ENCODE measurements at places on chromosomes 2 and 18. TPM values are rescaled to one million over a fixed set of nuclear protein-coding genes. Genes with fewer than 3 reads are reported as not detected.

DNA sequence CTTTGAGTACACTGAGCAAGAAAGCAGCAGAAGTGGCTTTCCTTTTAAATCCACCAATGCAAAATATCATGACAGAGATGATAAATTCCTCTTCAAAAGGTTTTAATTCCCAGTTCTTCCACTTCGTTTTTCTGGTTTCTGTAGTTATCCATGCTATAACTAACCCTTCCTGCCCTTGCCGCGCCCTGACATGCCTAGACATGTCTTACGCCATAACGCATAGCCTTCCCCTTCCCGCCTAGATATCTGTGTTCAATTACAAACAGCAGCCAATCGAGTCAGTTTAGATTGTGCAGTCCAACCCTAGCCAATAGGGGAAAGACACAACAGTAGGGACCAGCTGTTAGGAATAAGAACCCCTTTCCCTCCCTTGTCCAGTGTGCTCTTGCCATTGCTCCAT lies 16.1 kb downstream of the PRPF40A start:
- no peak overlapping the region for H3K4me3 ChIP-seq
- H3K27ac ChIP-seq: no peak overlapping the region
- H3K4me1 ChIP-seq: no peaks in the 10 kb centered on the region
- peaks cover 6% of the 10 kb centered on the region for H3K36me3 ChIP-seq

DNA sequence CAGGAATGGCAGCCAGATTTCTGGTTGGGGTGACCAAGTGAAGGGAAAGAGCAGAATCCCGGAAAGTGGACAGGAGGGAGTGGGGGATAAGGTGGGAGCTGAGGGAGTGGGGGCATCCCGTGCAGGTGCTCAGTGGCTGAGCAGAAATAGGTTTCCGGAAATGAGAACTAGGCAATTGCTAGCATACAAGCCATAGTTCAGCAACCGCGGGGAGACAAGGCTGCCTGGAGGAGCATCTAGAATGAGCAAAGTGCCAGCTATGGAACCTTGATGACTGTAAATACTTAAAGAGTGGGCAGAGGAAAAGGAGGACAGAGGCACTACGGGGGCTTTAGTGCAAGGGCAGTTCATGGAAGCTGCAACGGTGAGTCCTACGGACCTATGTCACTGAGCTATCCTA lies 220.2 kb downstream of the BCL11A start:
- no peaks in the 10 kb centered on the region for H3K4me1 ChIP-seq
- DNase-seq: no peak
- H3K36me3 ChIP-seq: no peaks in the 10 kb centered on the region
- no peak overlapping the region for H3K27ac ChIP-seq
- no peak overlapping the region for H3K4me3 ChIP-seq

- DNase-seq: no peak
- no peak overlapping the region for H3K27ac ChIP-seq
- H3K27me3 ChIP-seq: no peaks in the 10 kb centered on the region
- no peak overlapping the region for H3K4me3 ChIP-seq
Measured at GRCh38 chr2:217947383-217948350, 55.1 kb downstream of the TNS1 start.

DNA sequence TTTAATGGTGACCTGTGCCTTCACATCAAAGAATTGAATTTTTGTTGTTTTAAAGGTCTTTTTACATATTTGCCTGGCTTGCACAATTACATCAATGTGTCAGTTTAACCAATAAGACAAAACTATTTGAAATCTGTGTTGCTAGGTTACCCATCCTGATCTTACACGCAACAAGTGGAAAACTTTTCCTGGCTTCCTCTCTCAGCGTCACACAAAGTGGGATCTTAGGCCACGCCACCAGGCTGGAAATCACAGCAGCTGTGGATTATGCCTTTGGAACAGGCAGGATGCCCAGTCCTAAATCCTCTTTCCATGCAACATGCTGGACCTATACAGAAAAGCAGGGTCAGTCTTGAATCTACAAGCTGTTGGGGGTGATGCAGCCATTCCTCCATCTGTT lies 298.2 kb upstream of the HNRNPA3 start:
- H3K27ac ChIP-seq: no peak overlapping the region
- H3K27me3 ChIP-seq: no peaks in the 10 kb centered on the region
- no peaks in the 10 kb centered on the region for H3K4me1 ChIP-seq
- H3K36me3 ChIP-seq: no peaks in the 10 kb centered on the region

DNA sequence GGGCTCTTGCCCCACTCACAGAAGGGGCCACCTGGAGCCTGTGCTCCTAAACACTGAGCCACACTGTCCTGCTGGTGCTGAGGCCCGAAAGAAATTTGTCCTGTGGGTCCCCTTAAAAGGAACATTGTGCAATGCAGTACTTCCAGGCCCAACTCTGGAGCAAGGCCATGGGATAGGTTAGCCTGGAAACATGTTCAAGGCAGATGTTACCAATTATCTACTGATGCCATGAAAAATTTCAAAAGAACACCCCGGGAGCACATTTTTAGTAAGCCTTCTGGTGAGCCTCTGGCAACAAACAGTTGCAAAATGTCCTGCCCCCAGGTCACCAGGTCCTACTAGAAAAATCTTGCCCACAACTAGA lies 12.3 kb upstream of the PTMA start:
- DNase-seq: no peak
- H3K4me1 ChIP-seq: peaks cover 5% of the 10 kb centered on the region
- no peaks in the 10 kb centered on the region for H3K36me3 ChIP-seq
- no peak overlapping the region for H3K4me3 ChIP-seq
- H3K27ac ChIP-seq: peak overlapping the region; percentile 46
- no peaks in the 10 kb centered on the region for H3K27me3 ChIP-seq

- H3K4me1 ChIP-seq: no peaks in the 10 kb centered on the region
- no peaks in the 10 kb centered on the region for H3K36me3 ChIP-seq
Measured at GRCh38 chr2:102837626-102838198, 75.9 kb downstream of the TMEM182 start.

- no peak overlapping the region for H3K27ac ChIP-seq
- no peak overlapping the region for H3K4me3 ChIP-seq
- no peaks in the 10 kb centered on the region for H3K36me3 ChIP-seq
- no peaks in the 10 kb centered on the region for H3K27me3 ChIP-seq
Measured at GRCh38 chr2:20164734-20165478, 60.0 kb downstream of the SDC1 start.

DNA sequence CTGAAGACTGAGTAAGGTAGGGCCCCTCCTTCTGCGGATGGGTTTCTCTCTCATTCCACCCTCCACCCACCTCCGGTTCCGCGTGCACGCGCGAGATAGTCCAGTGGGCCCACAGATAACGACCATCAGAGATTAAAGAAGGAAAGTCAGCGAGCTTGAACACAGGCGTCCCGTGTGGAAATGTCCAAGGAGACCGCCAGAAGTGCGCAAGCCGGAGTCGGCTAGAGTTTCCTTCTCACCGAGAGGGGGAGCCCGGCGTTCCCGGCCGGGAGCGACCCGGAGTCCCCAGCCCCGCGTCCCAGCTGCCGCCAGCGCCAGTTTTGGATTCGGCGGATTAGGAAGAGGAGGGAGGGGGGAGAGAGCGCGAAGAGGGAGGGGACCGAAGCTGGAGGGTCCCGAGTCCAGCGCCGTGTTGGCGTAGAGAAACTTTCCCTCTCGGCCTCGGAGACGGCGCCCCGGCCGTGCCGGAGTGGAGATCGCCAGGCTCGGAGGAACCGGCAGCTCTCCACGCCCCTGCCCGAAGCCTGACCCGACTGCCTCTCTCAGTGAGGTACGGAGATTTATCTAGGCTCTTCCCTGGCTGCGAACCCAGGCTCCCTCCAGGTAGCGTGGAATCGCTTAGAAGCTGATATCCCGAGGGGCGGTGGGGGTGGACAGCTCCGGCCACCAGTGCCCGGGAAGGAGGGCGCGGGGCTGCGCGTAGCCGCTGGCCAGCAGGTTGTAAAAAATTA lies at the start of gene GULP1:
GULP1 (plus strand) TSS at position 258 of the 731 bp plus-strand sequence. CDS start 185,829 bp downstream, outside the sequence.
- H3K4me1 ChIP-seq: no peaks in the 10 kb centered on the region
- H3K36me3 ChIP-seq: no peaks in the 10 kb centered on the region
- H3K27ac ChIP-seq: peak within 1 kb of the TSS; percentile 58
- no peaks in the 10 kb centered on the region for H3K27me3 ChIP-seq
- peak within 1 kb of the TSS; percentile 80 for H3K4me3 ChIP-seq
- peak; percentile 61 for DNase-seq

GRCh38 chr18:8658858-8659485 lies 46.4 kb upstream of the MTCL1 start:
- H3K27me3 ChIP-seq: no peaks in the 10 kb centered on the region
- no peak overlapping the region for H3K4me3 ChIP-seq
- H3K4me1 ChIP-seq: no peaks in the 10 kb centered on the region
- no peak for DNase-seq
- no peaks in the 10 kb centered on the region for H3K36me3 ChIP-seq

DNA sequence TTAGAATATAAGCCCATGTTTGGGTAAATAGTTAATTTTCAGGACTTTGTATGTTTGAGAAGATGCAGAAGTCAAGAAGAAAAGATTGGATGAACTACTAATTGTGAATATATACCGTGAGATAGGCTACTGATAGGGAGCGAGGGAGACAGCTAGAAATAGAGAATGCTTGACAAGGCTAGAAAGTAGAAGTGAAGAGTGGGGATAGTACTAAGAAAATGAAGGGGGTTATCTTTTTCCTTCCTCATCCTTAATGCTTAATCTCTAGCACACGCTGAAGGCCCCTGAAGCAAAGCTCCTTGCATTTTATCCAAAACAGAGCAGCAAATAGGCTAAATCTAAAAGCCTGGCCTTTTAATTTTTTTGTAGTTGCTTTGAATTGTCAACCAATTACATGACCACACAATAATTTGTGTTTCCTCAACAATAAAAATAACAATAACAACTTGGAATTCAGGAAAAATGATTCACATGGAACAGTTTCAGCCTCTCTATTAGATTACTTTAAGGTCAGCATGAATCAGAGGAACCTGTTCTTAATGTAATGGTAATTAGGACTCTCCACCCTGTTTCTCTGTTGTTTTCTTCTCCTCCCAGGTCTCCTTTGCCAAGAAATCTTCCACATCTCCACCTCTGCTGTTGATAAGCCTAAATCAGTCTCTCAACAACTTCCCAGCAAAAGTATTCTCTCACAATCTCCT lies 1071.3 kb upstream of the ZEB2 start:
- no peak for DNase-seq
- H3K36me3 ChIP-seq: no peaks in the 10 kb centered on the region
- H3K4me3 ChIP-seq: no peak overlapping the region
- H3K4me1 ChIP-seq: no peaks in the 10 kb centered on the region

- H3K27me3 ChIP-seq: no peaks in the 10 kb centered on the region
- DNase-seq: no peak
- H3K36me3 ChIP-seq: no peaks in the 10 kb centered on the region
- no peaks in the 10 kb centered on the region for H3K4me1 ChIP-seq
- no peak overlapping the region for H3K27ac ChIP-seq
Measured at GRCh38 chr2:140262908-140263307, 1482.7 kb upstream of the NXPH2 start.

- no peaks in the 10 kb centered on the region for H3K36me3 ChIP-seq
- no peak overlapping the region for H3K27ac ChIP-seq
- no peaks in the 10 kb centered on the region for H3K4me1 ChIP-seq
- no peaks in the 10 kb centered on the region for H3K27me3 ChIP-seq
Measured at GRCh38 chr18:74023220-74023619, 124.4 kb downstream of the FBXO15 start.

LIMS3 gene
- not detected for polyA plus RNA-seq

SCN1A gene
- not detected for polyA plus RNA-seq

RESP18 gene
- polyA plus RNA-seq: not detected

UGT1A4 gene
- 103 TPM for polyA plus RNA-seq

CYS1 gene
- polyA plus RNA-seq: 0.07 TPM

All from liver (tissue), 10 donors.